T-helper 17 cell (primary cell): ENCODE measurements at places on chromosomes 3 and 15. TPM values are rescaled to one million over a fixed set of nuclear protein-coding genes. Genes with fewer than 3 reads are reported as not detected.

GRM7 gene
- total RNA-seq, result not detected

IL17RD gene
- not detected for total RNA-seq

CLDN18 gene
- not detected for total RNA-seq

GTF2A2 gene
- total RNA-seq, result 48.0 TPM

IQSEC1 gene
- 128 TPM for total RNA-seq

APOD gene
- total RNA-seq, result not detected

FETUB gene
- not detected for total RNA-seq

ADAMTSL3 gene
- not detected for total RNA-seq

ANKRD34C gene
- not detected for total RNA-seq

FRG2C gene
- not detected for total RNA-seq

CTXN2 gene
- not detected for total RNA-seq
